ENCODE measurements at places on chromosomes 1 and 21.

GRCh38 chr1:244713332-244713731, 60.4 kb downstream of the DESI2 start:
- DNase-seq = no peak

DNA sequence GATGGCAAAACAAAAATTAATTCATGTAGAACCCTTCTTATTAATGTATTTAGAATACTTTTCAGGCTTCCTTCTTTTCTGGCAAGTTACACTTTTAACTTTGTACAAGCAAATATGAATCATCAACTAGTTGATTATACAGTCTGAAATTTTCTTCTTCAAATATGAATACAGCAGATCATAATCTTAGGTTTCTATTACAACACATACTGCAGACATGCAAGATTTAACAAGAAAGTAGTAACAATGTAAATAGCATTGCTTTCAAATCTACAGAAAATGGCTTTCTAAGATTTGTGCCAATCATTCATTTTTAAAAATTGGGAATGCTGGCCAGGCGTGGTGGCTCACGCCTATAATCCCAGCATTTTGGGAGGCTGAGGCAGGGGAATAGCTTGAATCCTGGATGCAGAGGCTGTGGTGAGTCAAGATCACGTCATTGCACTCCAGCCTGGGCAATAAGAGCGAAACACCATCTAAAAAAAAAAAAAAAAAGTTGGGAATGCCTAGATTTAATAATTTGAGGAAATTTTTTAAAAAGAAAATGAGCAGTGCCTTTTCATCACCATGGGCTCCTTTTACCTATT, 68.4 kb upstream of the DPYD start:
- DNase-seq = no peak

DNA sequence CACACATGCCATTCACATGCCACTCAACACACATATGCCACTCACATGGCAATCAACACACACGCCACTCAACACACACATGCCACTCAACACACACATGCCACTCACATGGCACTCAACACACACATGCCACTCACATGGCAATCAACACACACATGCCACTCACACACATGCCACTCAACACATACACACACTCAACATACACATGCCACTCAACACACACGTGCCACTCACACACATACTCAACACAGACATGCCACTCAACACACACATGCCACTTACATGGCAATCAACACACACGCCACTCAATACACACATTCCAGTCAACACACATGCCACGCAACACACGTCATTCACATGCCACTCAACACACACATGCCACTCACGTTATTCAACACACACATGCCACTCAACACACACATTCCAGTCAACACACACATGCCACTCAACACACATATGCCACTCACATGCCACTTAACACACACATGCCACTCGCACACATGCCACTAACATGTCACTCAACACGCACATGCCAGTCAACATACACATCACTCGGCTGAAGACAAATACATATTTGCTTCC, 182.9 kb downstream of the NPHP4 start:
- DNase-seq = no peak

DNA sequence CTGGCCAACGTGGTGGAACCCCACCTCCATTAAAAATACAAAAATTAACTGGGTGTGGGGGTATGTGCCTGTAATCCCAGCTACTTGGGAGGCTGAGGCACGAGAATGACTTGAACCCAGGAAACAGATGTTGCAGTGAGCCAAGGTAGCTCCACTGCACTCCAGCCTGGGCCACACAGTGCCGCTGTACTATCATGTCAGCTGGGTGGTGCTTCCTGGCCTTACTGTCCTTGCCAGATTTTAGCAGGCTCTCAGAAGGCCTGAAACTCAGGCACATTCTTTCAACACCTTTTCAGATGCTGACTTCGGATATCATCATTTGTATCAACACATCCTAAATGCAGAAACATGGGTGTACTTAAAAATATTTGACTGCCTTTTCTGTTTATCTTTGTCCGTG, 31.6 kb upstream of the NBL1 start:
- no peak for DNase-seq

DNA sequence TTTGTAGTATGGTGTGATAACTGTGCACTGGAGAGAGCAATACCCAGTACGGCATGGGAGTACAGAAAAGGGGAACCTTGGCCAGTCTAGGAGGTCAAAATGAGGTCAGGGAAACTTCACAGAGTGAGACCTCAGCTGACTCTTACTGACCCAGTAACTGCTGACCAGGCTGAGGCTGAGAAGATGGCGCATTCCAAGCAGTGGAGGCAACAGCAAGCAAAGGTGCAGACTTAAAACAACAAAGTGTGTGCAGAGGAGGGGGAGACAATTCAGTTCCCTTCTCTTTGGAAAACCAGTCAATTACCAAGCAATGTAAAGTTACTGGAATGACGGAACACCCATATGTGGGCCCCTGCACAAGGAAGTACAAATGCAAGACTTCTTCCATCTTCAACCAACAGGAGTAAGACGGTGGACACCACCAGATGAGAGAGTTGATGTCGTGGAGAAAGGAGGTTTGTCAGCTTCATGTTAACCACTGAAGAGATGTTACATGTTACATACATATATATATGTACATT, 54.6 kb upstream of the PRDX6 start:
- no peak for DNase-seq

DNA sequence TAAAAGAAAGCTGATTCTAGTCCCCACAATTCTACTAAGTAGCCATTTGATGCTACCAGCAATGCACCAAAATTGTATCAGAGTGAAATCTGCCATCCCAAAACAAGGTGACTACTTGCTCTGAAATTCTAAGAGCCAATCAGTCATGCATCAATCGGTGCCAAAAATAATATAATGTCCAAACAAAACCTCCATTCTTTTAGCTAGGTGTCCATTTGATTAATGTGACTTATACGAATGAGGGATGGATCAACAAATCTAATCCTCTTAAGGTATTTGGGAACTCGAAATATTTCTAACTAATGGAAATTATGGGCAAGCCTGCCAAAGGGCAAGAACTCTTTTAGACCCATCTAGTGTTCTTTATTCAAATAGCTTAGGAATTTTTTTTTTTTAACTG, 66.4 kb upstream of the NEK2 start:
- no peak for DNase-seq

DNA sequence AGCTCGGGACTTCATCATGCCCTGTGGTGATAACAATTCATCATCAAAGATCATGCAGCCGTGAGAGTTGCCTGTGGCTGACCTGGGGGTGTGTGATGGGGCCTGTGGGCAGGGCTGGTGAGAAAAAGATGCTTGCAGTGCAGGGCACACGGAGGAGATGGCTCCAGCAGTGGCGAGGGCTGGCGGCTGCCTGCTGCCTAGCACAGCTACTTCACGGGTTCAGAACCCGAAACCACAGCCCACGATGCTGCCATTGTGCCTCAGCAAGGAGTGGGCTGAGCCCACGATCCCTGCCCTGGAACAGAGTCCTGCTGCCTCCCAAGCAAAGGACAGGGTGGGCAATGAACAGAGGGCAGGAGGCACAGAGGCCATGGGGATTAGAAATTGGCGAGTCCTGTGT, 631 bp upstream of the KRTAP10-9 start:
- no peak for DNase-seq

DNA sequence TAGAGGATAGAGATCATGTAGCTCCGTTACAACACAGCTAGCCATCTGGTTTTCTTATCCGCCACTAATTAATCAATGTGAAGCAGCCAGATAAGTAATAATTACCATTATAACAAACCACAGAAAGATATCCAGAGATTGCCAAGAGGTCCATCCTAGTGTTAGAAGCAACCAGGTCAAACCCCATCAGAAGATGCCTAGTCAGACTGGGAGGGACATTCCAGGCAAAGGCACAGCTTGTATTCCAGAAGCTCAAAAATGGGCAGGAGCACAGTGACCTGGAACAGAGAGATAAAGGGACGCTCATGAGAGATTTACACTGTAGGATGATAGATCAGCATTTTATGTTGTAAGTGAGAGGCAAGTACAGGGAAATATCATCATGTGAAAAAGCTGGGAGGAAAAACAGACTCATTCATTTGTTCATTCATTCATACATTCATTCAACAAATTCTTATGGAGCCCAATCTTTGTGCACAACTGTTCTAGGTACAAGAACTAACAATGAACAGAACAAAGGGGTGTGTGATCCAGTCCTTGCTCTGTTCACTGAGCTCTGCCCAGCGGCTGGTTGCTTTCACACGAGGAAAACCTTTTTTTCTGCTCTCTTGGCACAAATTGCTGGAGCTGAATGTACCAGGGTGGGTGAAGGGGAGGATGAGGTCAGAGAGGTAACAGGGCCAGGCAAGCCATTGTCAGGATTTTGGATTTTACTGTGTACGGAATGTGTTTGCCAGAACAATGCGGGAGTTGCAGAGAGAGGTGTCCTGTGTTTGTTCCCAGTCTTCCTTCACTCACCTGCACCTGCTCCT, 240.8 kb upstream of the FGGY start:
- DNase-seq = no peak

GRCh38 chr1:215807218-215807617, 240.1 kb downstream of the KCTD3 start:
- no peak for DNase-seq

- no peak for DNase-seq
Observed at GRCh38 chr1:204574865-204575163, 58.6 kb downstream of the MDM4 start.

GRCh38 chr1:83857103-83857502, 141.8 kb downstream of the TTLL7 start:
- DNase-seq = peak; percentile 13

DNA sequence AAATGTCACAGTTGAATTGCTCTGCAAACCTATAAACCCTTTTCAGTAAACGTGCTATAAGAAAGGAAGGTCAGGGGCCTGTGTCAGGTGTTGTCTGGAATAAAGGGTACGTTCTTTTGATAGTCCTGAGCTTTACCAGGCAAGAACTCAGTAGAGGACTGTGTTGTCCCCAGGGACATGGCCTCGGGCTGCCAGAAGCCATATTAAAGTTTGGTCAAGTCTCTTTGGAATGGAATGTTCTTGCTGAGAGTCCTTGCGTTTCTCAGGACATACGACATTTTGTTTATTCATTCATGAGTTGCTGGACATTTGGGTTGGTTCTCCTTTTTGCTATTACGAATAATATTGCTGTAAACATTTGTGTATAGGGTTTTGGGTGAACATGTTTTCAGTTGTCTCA, 16.8 kb downstream of the VPS13D start:
- no peak for DNase-seq

DNA sequence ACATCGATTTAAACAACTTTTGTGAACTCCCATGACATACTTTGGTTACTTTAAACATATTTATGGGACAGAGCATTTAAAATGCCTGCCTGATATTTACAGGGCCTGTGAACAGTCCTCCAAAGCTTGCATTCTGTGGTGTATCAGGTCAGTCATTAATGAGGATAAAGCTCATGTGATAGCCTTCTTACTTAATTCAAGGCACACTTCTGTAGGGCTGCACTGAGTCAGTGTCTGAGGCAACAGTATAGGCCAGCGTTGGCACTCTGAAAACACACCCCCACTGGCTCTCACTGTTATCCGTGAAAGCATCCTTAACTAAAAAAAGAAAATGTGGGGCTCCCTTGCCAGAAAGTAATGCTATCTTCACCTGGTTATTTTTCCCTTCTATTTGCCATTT, 200.0 kb downstream of the NFIA start:
- DNase-seq = no peak

DNA sequence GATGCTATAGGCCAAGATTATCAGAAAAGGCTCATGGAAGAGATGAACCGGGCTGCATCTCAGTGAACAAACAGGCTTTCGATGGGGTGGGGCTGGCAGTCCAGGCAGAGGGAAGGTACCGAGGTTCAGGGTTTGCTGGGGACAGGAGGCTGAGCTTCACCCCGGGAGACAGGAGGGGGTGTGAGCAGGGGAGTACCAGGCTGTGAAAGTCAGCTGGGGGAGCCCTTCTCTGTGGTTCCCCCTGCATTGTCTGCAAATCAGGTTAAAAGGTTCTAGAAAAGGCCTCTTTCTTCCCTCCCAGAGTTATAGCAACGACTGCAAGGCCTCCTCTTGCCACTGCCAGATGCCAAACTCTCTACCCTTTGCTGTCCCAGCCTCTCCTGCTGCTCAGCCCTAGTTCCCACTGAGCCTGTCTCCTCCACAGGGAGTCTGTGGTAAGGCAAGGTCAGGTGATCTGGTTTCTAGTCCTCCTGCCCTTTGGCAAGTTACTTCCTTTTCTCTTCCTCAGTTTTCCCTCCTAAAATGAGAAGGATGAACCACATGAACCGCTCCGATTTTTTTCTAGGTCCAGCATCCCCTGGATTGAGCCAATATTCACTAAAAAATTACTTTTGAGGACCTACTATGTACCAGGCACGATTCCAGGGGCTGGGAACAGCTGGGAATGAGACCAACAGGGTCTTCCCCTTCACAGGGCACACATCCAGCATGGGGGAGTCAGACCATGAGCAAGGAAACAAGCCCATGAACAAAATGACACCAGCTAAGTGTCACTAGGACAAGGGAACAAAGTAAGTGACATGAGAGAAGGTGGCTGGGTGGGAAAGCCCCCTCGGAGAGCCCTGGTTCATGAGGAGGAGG, 7.2 kb downstream of the LAD1 start:
- DNase-seq = no peak

- DNase-seq = no peak
Observed at GRCh38 chr1:206709322-206709721, 24.6 kb downstream of the MAPKAPK2 start.

GRCh38 chr1:54926970-54927369, 40.0 kb upstream of the DHCR24 start:
- DNase-seq = no peak

GRCh38 chr1:43505077-43505780, 25.5 kb upstream of the PTPRF start:
- no peak for DNase-seq

- DNase-seq = peak; percentile 59
Observed at GRCh38 chr1:84505493-84506001, 639 bp upstream of the SPATA1 start.

GRCh38 chr1:207884266-207885029, 26.5 kb downstream of the CD34 start:
- DNase-seq = no peak

DNA sequence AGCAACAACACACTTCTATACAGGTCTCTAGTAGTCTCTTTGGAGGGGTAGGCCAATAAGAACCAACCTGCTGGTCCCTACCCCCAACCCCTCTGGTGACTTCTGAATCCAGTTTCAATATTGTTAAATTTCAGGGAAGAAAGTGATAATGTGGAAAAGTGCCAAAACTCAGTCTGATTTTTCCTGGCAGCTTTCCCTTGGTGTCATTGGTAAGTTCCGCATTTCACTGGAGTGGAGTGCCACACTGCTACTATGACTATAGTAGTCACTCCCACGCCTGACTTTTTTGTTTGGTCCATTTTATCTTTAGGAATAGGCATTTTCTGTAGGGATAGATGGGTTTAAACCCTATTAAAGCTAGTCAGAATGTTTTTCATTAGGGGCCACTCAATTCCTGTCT, 5.7 kb upstream of the ARID1A start:
- DNase-seq = no peak

Data from mesendoderm (in vitro differentiated cells).